ENCODE measurements at places on chromosomes 12 and 14. TPM values are rescaled to one million over a fixed set of nuclear protein-coding genes. Genes with fewer than 3 reads are reported as not detected.

The MRPL52 gene
- 95.0 TPM for total RNA-seq

The TDRD9 gene
- total RNA-seq = not detected

The LRRC43 gene
- total RNA-seq = not detected

The RHOJ gene
- total RNA-seq = 3.7 TPM

The SERPINA12 gene
- not detected for total RNA-seq

The COX8C gene
- total RNA-seq = not detected

The BMAL2 gene
- 9.0 TPM for total RNA-seq

The FAM216A gene
- total RNA-seq = 60.2 TPM

The SLC2A14 gene
- not detected for total RNA-seq

The TCP11L2 gene
- total RNA-seq = 10.6 TPM

The HSPB8 gene
- total RNA-seq = 2.9 TPM

The OVCH1 gene
- not detected for total RNA-seq

The DDIT3 gene
- total RNA-seq = 58.1 TPM

The SDR9C7 gene
- total RNA-seq = not detected

The GSC gene
- 2.6 TPM for total RNA-seq

The IPO8 gene
- 27.2 TPM for total RNA-seq

The RASSF8 gene
- 266 TPM for total RNA-seq

The PRB3 gene
- total RNA-seq = not detected

The FAM181A gene
- total RNA-seq = not detected

The TMPRSS12 gene
- not detected for total RNA-seq

The ZBTB42 gene
- total RNA-seq = 4.4 TPM

The CLEC14A gene
- total RNA-seq = not detected

The TAS2R13 gene
- total RNA-seq = 0.24 TPM

The A2M gene
- 0.85 TPM for total RNA-seq

The SLCO1B1 gene
- total RNA-seq = not detected

The SLC4A8 gene
- 5.1 TPM for total RNA-seq

The KCNC2 gene
- not detected for total RNA-seq

The TAS2R14 gene
- 2.2 TPM for total RNA-seq

The KRT79 gene
- total RNA-seq = 0.34 TPM

The TGFB3 gene
- 2.4 TPM for total RNA-seq

The DNAI7 gene
- 0.23 TPM for total RNA-seq

The PIWIL1 gene
- not detected for total RNA-seq

The CLEC4D gene
- total RNA-seq = not detected

The DCAF4 gene
- total RNA-seq = 15.9 TPM

The PDE3A gene
- 4.2 TPM for total RNA-seq

The NEK9 gene
- total RNA-seq = 19.7 TPM

The CCND2 gene
- 0.15 TPM for total RNA-seq

The GUCY2C gene
- total RNA-seq = not detected

The LRIG3 gene
- 52.2 TPM for total RNA-seq

The MIP gene
- not detected for total RNA-seq

The CMA1 gene
- total RNA-seq = not detected

The TMTC2 gene
- total RNA-seq = 32.4 TPM

The CCDC38 gene
- not detected for total RNA-seq
